ENCODE measurements at places on chromosomes 7 and 10.
A peak's percentile ranks its signal among the peaks of the same experiment; 100 is the strongest.

GRCh38 chr7:31333291-31333690 lies 7.2 kb downstream of the NEUROD6 start:
- DNase-seq, result no peak

DNA sequence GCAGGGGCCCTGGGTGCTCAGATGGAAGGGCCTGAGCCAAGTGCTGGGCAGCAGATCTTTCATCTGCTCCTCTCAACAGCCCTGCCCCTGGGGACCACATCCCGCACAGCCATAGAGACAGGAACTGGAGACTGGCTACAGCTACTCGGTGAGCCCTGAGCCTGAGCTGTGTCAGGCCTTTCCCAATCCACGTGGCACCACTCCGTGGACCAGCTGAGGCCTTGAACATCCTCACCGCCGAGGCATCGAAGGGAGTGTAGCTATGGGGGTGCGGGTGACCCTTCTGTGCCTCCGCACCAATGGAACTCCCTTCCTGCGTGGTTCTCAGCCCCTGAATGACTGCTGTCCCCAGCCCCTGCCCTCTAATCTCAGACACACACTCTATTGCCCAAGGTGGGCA lies 362.7 kb upstream of the SHH start:
- DNase-seq, result no peak

DNA sequence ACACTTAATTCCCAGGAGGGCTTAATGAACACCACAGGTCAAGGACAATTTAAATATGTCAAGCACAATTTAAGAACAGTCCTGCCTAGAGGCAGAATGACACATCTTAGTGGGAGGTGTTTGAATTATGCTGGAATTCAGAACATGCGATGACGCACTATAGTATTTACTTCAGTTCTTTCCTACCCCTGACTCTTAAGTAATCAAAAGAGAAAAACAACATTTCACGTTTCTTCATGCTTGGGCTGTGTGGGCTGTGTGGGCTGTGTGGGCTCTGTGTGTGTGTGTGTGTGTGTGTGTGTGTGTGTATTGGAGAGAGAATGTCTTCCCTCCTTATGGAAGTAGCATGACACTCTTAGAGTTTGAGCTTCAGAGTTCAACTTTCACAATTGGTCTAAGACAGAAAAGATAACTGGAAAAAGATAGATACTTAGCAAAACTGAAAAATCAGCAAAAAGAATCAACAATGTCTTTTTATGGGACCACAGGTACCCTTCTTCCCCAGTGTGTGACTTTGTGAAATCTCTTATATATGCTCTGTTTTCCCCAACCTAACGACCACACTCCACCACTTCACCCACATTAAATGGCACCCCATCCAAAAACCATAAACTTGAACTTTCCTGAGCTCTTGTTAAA lies 33.7 kb upstream of the CABCOCO1 start:
- no peak for DNase-seq

GRCh38 chr10:17407047-17407446 lies 47.3 kb downstream of the ST8SIA6 start:
- DNase-seq, result no peak

GRCh38 chr7:17770710-17771375 lies 169.5 kb downstream of the SNX13 start:
- DNase-seq, result no peak

DNA sequence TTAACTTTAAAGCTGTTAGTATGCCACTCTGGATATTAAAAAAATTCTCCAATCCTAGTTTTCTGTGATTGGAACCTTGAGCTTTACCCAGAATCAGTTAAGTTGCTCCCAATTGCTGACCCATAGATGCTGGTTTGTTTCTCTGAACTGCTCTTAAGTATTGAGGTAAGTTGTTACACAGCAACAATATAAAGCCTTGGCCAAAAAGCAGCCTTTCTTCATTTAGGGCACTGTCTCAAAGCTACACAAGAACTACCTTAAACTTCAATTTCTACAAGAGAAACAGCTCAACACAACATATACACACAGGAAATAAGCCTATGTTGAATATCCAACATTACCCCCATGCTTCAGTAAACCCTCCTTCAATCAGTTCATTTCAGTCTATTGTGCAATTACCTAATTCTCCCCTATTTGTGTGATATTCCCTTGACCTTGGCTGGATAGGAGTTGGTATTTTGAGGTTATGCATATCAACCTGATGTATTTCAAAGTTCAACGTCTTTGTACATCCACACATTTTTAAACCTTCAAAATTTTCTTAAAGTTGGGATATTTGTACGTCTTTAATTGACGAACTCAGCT lies 11.5 kb downstream of the HNRNPA2B1 start:
- no peak for DNase-seq

- DNase-seq, result no peak
Observed at GRCh38 chr7:130890176-130891020, 156.4 kb upstream of the KLF14 start.

- DNase-seq, result peak; percentile 35
Observed at GRCh38 chr7:102284891-102285539, 1.7 kb upstream of the SH2B2 start.

GRCh38 chr10:84626397-84627087 lies 298.2 kb downstream of the CCSER2 start:
- no peak for DNase-seq

GRCh38 chr10:30647089-30647488 lies 17.5 kb upstream of the LYZL2 start:
- DNase-seq, result no peak

DNA sequence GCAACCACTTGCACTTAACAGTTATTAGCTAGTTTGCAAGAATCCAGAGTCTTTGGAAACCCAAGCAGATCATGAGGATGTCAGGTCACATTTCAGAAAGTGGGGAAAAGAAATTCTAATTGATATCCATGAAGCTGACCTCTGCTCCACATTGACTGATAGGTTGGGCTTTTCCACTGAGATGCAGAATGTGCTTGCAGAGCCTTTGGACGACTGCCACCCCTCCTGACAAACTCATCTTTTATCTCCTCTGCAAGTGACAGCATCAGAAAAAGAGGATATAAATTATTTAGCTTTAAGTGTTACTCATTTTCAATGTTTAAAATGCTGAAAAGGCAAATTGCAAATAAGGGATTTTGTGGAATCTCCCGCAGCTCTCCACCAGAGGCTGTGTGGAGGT lies 75.3 kb downstream of the C10orf90 start:
- DNase-seq, result no peak

DNA sequence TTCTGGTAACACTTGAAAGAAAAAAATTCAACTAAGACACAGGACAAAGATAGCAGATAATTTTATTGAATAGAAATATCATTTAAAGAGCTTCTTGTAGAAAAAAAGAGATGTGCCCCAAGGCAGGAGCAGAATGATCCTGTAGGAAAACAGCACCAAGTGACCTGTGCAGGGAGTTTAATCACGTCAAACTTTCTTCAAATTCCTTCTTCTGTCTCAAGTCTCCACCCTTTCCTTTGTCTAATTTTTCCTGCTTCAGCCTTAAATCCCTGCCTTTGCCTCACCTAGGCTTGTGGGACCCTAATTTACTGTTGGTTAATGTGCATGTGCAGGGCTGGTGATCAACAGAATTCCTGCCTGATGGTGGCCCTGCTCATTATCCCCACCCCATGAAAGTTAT lies 481.4 kb downstream of the IPMK start:
- DNase-seq, result no peak

GRCh38 chr7:159006610-159007130 lies 138.0 kb downstream of the VIPR2 start:
- no peak for DNase-seq

- DNase-seq, result peak; percentile 8
Observed at GRCh38 chr10:42985436-42986316, 91.2 kb upstream of the RET start.

DNA sequence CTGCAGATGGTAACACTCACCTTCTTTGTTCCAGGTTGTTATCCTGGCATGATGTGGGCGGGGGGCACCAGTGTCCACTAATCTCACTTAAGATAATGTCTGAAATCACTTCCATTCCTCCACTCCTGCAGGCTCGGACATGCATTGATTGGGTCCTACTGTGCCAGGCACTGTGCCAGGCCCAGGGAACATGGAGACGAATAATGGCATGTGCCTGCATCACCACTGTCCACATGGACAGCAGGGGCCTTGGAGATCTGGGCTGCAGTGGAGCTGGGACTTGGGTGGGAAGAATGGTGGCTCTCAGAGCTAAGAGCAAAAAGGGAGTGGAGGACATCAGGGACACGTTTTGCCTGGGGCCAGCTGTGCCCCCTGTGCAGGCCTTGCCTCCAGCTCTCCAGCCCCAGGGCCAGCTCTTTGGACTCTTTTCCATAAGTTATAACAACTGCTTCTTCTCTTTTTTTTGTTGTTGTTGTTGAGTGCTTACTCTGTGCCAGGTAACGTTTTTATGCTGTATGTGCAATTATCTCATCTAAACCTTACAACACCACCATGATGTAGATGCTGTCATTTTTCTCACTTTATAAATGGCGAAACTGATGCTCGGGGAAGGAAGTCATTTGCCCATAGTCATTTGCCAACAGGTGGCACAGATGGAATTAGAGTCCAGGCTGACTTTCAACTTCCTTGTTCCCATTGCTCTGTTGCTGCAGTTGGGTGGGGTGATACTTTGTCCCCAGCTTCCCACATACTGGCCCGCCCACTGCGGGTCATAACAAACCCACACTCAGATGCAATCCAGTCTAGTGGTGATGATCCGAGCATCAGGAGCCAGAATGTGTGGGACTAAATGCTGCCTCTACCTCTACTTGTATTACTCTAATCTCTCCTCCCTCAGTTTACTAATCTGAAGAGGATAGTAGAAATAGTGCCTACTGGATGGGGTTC lies 19.1 kb downstream of the PLPP4 start:
- DNase-seq, result no peak

DNA sequence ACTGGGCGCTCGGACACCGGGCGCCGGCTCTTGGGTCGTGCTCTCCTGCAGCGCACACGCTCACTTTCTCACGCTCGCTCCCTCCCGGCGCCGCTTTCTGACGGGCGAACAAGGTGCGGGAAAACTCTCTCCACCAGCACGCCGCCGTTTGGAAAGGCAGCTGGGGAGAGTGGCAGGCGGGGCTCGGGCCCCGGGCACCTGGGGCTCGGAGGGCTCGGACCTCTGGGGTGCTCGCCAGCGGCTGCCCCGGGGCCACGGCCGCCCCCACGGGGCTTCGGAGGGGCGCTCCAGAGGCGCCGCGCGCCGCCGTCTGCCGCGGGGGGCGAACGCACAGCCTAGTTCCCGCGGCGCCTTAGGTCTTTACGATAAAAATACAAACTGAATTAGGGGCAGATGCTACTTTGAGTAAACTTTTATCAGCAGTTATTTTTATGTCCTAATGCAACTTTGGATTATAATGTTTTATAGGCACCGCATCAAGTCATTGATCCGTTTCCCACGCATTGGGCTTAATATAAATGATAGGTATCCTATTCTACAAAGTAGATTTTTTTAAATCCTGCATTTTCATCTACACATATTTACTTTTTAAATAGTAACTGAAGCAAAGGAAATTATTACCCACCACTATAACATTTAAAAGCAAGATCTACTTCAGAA lies 535 bp upstream of the EPC1 start:
- DNase-seq, result no peak

- DNase-seq, result no peak
Observed at GRCh38 chr10:11282661-11283060, 265.0 kb downstream of the CELF2 start.

GRCh38 chr10:18429335-18429734 lies 222.1 kb downstream of the NSUN6 start:
- no peak for DNase-seq

GRCh38 chr7:94425546-94425945 lies 30.9 kb downstream of the COL1A2 start:
- DNase-seq, result no peak

GRCh38 chr10:127117125-127117524 lies 79.3 kb downstream of the INSYN2A start:
- DNase-seq, result peak; percentile 79

DNA sequence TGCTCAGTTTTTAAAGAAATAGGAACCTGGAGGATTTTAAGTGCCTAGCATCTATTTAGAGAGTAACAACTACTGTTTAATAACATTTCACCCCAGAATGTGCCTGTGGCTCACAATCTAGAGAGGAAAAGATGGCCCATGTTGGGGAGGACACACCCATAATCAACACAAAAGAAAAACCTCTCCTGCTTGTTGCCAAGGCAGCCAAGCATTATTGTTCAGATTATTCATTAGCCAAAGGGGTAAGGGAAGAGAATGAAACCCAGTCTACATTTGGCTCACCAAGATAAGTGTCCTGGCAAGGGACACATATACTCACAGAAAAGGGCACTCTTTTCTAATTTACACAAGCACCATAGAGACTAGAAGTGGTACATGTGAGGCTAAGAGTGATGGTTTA lies 17.7 kb upstream of the IFIT1B start:
- no peak for DNase-seq

- no peak for DNase-seq
Observed at GRCh38 chr7:95298091-95298490, 26.2 kb downstream of the PON1 start.

Measured in right hindlimb (tissue), 1 donor.